Fibroblast of skin of left biceps (primary cell): ENCODE measurements at places on chromosomes 5 and 9.

GRCh38 chr5:54742417-54742891 lies 224.9 kb downstream of the SNX18 start:
- DNase-seq: no peak

DNA sequence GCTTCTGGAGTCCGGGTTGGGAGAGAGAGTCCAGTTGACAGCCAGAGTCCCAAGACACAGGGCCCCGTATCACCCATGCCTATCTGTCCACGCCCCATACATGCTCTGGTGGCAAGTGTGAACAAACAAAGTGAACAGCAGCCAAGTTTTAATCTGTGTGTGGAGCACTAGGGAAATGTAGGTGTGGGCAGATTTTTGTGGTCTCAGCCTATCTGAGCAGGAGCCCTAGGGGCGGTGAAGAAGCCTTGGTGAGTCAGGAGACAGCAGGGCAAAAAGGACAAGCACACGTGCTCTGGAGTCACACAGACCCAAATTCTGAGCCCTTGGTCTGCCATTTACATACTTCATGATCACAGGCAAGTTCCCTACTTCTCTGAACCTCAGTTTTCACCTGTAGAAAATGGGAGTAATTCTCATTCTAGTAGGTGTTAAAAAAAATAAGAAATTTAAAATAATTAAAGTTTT lies 23.2 kb downstream of the EGR1 start:
- DNase-seq: peak; percentile 3

GRCh38 chr5:38134810-38135209 lies 123.5 kb upstream of the EGFLAM start:
- DNase-seq: no peak

DNA sequence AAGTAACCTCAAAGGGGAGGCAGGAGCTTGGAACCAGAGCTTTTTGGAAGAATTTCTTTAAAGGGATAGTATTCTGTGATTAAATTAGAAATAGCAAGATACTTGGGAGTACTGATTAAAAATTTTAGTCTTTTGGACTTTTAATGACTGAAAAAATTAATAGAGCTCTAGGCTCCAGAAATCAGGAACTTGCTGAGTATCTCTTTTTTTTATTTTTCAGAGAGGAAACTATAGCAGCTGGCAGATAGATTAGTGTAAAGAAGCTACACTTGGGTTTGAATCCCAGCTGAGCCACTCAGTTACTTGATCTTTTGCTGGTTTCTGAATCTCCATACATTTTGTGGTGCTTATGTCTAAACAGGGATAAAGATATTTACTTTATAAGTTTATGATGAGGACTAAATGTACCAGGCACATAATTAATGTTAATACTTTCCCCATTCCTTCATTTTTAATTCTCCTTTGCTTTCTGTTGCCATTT lies 94.2 kb upstream of the TNC start:
- DNase-seq: no peak

DNA sequence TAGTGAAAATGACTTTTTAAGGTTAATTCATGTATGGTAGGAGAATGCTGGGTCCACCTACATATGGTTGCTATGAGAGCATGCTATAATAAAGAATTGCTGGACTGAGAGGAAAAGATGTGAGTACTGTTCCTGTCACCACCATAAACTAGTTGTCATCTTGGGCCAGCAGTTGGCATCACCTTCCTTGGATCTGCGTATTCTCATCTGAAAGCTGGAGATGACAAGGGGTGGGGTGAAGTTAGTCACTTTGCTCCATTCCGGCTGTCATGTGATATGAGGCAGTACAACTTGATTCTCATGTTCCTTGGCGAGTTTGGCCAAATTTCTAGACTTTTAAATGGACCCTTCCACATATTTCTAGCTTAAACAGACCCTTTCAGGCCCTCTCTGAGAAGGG lies 33.3 kb downstream of the PIP5K1B start:
- DNase-seq: no peak

- no peak for DNase-seq
Observed at GRCh38 chr9:137694962-137695875, 76.4 kb downstream of the EHMT1 start.

DNA sequence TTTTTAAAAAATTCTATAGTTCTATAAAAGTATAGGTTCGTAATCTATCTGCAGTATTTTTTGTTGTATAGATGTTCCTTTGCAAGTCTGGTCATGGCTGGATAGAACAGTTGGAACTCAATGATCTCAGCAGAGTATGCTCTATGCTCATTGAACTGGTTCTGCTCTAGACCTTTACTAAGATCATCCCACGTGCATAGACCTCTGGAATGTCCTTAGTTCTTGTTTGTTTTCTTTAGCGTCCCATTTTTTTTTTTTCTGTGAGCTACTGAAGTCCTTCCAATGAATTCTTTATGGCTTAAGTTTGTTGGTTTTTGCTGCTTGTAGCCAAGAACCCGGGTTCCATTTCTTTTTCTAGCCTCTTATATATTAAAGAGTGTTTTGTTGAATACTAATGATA lies 3.5 kb downstream of the TMEM38B start:
- no peak for DNase-seq

- peak; percentile 5 for DNase-seq
Observed at GRCh38 chr5:153276151-153276550, 214.3 kb upstream of the GRIA1 start.

DNA sequence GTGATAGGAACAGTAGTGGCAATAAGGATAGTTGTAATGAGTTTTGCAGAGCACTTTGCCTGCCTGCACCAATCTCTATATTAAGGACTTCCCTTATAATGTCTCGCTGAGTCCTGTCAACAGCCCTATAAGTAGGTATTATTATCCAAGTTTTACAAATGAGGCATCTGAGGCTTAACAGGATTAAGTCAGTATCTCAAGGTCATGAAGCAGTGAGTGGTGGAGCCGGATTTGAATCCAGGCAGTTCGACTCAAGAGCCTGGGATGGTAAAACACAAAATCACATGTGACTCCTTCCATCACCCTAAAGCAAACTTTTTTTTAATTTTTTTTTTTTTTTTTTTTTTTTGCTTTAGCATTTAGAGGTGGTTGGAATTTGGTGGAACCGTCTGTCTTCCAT lies 59.0 kb upstream of the RARS1 start:
- DNase-seq: no peak

- DNase-seq: no peak
Observed at GRCh38 chr9:3478549-3478953, 47.2 kb downstream of the RFX3 start.

DNA sequence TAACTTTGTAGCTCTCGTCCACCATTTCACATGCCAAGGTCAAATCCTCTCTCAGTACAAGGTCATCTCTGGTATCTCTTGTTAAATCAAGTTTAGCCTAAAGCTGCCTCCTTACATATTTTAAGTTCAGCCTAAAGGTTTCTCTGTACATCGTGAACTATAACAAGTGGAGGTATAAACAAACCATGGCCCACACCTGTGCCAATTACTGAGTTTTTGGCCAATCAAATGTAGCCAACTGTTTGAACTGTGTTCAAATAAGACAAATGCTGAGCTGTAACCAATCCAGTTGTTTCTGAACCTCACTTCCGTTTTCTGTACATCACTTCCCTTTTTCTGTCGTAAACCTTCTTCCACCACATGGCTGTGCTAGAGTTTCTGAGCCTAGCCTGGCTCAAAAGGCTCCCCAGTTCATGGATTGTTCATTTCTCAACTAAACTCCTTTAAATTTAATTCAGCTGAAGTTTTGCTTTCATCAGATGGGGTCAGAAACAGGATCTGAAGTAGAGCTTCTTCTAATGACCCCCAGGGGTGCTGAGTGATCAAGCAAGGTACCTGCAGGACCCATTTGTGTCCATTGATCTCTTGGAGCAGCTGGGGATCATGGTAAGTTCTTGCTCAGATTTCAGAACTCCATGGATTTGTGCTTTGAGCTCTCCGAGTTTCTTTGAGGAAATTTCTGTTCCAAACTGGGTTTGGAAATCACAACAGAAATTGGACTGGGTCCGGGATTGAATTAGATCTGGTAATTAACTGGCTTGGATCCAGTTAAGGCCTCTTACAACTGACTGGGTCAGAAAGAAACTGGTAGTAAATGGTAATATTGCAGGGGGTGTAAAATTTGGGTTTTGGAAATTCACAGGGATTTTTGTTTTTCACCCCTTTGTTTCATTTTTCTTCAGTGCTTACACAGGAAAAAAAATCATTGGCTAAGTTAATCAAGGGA lies 11.0 kb upstream of the NANS start:
- no peak for DNase-seq

DNA sequence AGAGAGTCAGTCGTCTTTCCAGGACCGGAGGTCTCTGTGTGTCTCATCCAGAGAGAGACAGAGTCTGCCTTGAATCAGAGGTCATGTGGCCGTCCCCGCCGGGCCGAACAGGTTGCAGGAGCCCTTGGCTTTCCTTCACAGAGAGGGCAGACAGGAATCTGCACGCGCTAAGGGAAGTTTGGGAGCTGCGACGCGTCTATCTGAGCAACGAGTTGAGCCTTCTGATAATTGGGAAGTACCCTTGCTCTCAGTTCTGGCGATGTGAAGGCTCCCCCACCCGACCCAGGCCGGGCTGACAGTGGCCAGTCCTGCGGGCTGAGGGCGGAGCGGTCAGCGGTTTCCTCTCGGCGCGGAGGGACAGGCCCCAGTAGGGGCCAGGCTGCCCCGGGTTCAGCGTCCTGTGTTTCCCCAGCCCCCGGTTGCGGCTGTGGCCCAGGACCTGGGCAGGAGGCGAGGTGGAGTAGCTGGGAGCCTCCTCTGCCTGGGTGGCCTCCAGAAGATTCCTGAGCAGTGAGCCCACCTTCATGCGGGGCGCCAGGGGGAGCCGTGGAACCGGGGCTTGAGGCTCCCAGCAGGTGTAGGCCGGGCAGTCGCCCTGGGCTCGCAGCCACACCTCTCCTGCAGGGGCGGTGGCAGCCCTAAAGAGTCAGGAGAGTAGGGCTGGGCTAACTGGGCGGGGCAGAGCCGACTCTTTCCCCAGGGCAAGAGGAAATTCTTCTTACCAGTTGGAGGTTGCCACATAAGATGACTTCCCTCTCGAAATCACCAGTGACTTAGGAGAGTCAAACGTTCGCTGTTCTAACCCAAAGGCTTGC lies 13.9 kb downstream of the NR2F1 start:
- no peak for DNase-seq

DNA sequence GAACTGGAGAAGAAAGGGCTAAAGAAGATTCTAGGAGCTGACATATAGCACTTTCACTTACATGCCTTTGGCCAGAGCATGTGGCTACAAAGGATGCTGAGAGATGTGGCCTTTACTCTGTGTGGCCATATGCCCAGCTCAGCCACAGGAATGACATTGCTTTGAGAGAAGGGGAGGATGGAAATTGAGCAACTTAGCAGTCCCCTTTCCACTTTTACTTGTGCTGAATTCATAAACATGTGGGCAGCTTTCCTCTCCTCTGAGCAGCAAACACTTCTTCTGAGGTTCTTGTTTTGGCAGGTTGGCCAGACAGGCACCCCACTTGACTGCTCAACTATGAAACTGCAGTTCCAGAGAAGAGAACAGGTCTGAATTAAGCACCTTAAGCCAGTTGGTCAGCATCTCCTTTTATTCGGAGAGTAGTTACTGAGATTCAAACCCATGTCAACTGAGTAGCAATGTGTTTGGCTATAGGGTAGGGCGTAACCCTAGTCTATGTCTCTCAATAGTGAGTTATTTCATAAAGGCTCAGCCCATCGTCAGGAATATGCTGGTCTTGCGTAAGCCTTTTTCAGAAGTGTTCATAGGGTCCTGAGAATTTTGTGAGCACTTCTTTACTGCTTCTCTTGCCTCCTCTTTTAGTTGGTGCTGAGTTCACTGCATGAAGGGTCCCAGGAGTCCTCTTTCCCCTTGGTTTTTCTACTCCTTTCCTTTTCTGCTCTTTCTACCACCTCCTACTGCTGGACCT lies 134.5 kb downstream of the PALM2AKAP2 start:
- DNase-seq: peak; percentile 61

- DNase-seq: no peak
Observed at GRCh38 chr5:72117307-72117706, 10.0 kb downstream of the MAP1B start.

DNA sequence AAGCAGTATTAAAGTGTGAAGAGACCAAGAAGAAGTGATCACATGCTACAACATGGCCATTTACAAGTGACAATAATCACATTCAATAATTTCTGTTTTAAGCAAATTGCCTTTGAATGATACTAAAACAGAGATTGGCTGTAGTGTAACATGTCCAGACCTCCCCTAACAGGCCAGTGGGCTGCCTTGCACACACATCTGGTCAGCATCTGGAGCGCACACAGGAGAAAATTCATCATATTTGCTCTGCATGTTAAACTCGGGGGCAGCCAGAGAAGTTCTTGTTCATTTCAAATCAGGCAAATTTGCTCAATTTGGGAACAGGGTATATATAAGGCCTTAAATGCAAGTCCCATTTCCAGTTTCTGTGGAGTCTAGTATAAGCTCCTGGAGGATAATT lies 111.1 kb upstream of the FBXL7 start:
- no peak for DNase-seq

- DNase-seq: no peak
Observed at GRCh38 chr5:136957428-136957827, 541.7 kb downstream of the SPOCK1 start.

- no peak for DNase-seq
Observed at GRCh38 chr9:20144197-20144596, 355.4 kb upstream of the SLC24A2 start.

GRCh38 chr9:115264313-115264712 lies 146.4 kb upstream of the TNC start:
- peak; percentile 85 for DNase-seq

GRCh38 chr9:82115900-82116299 lies 127.3 kb downstream of the SPATA31D1 start:
- no peak for DNase-seq

DNA sequence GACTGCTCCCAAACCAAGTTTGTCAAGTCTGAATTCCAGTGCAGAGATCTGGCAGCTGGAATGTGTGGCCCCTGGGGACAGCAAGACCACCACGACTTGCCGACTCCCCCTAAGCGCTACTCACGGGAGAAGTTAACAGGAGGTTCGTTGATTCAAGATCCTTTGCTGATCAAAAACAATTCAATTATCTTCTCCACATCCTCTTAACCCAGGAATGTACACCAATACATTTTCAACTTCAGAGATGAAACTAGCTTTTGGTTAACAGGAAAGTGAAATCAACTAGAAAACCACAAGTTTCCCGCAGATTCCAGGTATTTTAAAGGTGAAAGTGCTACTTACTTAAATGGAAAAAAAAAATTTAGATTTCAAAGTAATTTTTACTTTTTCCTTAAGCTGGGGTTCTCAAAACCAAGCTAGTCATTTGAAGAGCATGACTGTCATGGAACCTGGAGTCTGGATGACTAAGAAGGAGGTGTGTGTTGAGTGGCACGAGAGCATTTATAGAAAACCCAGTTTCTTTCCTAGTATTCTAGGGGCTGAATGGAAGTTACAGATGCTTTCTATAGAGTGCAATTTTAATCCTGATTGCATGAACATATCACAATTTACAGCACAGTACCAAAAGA lies 257.5 kb upstream of the PANK3 start:
- no peak for DNase-seq

GRCh38 chr9:86577420-86578333 lies 223.5 kb upstream of the TUT7 start:
- DNase-seq: no peak

- no peak for DNase-seq
Observed at GRCh38 chr5:173712609-173713175, 96.2 kb upstream of the BOD1 start.
